Kidney capillary endothelial cell (primary cell): ENCODE measurements at places on chromosomes 7 and 10.

DNA sequence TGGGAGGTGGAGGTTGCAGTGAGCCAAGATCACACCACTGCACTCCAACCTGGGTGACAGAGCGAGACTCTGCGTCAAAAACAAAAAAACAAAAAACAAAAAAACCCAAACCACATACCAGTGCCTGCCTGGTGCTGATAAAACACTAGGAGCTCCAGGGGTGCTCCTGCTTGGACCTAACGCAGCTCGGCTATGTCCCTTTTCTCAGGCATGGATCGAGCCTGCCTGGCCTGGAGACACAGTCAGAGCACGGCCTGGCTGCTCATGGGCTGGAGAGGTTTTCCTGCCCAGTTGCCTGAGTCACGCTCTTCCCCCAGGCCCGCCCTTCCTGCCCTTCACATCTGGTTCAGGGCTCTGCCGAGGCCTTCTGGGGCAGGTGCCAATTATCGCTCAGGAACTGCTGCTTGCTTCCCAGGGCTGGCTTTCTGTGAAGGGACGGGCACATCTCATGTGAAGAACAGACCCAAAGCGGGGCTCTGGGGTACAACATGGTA, 12.6 kb upstream of the NPFFR1 start:
- DNase-seq, result peak; percentile 87

DNA sequence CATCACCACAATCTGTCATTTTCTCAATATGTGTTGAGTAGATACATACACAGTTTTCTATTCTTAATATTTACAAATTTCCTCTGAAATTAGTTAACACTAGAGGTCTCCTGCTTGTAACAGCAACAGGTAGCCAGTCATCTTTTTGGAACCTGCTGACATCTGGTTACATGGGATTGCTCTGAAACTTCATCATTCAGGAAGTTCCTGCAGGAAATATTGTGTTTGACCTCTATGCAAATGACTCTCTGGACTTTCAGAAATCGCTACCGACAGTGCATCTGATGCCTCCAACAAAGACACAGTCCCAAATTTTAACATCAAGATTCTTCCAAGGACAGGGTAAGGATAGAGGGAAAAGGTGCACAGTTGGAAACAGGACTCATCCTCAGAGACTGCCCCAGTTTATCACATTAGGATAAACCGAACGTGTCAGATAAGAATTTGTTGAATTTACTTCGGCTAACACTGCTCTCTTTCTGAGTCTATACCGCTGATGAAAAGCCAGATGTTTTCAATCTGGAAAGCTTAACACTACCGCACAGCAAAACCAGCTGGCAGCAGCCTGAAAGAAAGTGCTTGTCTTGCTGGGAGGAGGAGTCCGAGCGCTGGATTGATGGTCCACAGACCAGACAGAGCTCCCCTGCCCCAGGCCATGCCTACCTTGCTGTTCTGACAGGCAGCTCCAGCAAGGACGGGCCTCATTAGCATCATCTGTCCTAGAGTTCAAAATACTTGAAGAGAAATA, 633.4 kb downstream of the PARD3 start:
- DNase-seq, result peak; percentile 26

DNA sequence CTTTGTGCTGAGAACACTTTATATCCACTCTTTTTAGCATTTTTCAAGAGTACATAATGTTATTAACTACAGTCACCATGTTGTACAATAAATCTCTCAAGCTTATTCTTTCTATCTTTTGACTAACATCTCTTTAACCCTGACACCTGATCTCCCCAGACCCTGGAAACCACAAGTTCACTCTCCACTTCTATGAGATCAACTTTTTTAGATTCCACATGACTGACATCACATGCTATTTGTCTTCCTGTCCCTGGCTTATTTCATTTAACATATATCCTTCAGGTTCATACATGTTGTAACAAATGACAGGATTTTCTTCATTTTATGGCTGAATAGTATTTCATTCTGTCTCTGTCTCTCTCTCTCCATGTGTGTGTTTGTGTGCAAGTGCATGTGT, 15.5 kb downstream of the SLC13A1 start:
- DNase-seq, result no peak

GRCh38 chr7:107816011-107816566, 13.1 kb upstream of the SLC26A3 start:
- DNase-seq, result no peak

- no peak for DNase-seq
Measured at GRCh38 chr7:146455091-146455655, 338.6 kb downstream of the CNTNAP2 start.

GRCh38 chr10:7471720-7472367, 61.0 kb upstream of the SFMBT2 start:
- DNase-seq, result no peak

- DNase-seq, result no peak
Measured at GRCh38 chr10:125021686-125022344, 79.9 kb downstream of the ZRANB1 start.

DNA sequence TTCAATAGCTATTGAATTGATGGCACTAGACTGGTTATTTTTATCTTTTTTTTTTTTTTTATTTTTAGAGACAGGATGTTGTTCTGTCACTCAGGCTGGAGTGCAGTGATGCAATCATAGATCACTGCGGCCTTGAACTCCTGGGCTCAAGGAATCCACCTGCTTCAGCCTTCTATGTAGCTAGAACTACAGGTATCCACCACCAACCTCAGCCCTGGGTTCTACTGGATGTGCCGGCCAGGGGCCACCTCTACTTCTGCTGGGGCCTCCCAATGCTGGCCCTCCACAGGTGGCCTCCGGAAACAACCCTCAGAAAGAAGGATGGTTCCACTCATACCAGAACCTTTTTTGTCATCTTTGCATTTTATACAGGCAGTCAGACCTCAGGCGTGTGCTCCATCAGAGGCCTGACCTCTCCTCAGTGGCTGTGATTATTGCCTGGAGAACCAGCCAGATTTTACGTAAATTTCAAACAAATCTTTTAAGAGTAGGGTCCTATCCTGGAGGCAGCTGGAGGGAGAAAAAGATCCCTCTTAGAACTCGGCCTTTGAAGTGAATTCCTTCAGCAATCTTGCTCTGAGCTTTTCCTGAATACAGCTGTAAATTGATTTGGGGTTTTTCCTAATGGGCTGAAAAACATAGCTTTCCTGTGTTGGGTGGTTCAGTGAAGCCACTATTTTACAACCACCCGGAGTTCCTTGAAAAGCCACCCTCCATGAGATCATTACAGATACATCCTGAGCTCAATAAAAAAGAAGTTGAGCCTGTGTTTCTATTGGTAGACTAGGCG, 110.0 kb downstream of the SPAG6 start:
- no peak for DNase-seq

DNA sequence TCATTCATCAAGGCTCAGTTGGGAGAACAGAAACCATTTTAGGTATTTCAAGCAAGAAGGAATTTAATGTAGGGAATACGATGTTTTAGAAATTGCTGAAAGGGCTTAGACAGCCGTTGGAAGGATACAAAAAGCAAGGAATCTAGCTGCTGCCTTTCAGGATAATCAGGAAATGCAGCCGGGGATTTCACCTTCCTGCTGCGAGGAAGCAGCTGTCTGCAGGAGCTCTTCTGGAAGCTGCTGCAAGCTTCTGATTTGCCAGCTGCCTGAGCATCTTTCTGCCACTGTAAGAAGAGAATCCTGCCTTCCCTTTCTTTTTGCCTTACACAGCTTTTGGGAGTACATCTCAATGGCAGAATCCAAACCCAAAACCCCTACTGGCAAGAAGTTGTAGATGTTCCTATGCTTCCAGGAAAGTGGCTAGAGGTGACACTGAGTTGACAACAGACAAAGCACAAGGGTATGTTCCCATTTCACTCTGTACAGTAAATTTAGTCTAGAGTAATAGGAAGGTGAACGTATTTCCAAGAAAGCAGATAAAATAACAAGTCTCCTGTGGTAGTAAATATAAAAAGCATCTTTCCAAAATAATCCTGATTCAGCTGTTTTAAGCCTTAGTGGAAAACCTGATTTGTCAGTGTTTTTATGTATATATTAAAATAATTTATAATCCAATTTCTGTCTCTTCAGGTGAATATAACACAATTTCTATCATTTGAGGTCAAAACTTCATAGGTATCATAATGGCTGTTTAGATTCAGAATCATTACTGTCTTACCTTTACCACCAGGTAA, 148.4 kb upstream of the LRGUK start:
- peak; percentile 24 for DNase-seq

- no peak for DNase-seq
Measured at GRCh38 chr10:79182781-79183467, 114.2 kb downstream of the ZMIZ1 start.

DNA sequence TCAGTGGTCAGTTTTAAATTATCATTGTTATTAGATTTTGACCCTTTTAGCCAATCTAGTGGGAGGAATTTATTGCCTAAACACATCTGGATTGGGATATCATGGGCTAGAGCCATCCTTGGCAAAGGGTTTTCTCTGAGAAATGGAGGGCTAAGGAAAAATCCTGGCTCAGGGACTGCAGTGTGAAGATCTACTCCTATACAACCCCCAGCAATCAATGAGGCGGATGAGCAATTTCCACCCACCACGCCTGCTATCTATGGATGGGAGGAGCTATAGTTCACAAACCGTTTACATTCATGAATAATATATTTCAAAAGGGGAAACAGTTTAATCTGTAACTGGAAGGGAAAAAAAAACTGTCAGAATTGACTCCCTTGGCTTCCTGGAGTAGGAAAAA, 2.7 kb downstream of the CAV1 start:
- DNase-seq, result no peak

DNA sequence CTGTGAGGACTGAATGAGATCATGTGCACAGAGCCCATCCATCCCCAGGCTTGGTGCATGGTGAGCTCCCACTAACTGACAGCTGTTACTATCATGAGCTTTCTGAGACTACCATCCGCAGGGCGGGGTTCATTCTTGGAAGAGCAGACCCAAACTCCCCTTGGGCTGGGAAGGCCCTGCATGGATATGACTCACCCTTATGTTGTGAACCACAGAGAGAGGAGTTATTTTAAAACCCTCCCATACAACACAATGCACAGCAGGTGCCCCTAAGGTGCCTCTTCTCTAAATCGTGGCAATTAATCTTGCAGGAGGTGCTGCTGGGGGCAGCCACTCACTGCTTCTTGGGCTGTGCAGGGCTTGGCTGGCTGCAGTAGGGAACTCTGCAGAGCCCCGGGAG, 219.1 kb downstream of the GFRA1 start:
- no peak for DNase-seq

DNA sequence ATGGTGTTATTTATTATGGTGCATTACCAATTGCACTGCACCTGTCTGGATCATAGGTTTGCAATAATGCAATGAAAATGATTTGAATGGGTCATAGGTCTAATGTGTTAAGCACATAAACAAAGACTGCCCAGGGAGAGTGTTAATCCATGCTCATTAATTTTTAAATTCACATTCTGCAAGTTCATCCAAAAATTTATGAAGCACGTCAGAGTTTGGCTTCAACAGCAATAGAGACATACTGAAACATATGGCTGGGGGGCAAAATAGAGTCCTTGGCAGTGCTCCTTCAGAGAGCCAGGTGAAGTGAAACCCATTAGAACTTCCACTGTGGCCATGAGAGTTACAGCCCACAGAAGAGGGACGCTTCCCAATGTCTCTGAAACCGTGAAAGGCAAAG, 441.1 kb downstream of the POM121L12 start:
- no peak for DNase-seq

- peak; percentile 86 for DNase-seq
Measured at GRCh38 chr10:70331486-70332268, 47.9 kb upstream of the NPFFR1 start.

GRCh38 chr7:49927631-49928030, 154.2 kb downstream of the VWC2 start:
- no peak for DNase-seq

DNA sequence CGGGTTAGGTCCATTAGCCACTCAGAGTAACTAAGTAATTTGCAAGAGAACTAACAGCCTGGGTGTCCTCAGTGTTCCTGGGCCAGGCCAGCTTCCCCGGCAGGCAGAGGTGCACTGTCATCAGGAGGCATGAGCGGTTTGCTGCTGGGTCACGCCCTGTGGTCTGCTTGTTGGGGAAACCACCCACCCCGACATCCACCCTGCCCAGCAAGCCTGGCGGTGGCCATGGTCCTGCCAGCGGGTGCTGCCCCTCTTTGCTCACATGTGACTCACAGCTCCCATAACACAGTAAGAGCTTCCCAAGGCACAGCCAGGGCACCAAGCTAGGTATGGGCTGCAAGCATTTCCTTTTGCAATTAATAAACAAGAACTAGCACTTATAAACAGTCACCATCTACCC, 75.9 kb downstream of the RGS10 start:
- DNase-seq, result no peak

- no peak for DNase-seq
Measured at GRCh38 chr10:116109481-116109880, 163.5 kb downstream of the GFRA1 start.

DNA sequence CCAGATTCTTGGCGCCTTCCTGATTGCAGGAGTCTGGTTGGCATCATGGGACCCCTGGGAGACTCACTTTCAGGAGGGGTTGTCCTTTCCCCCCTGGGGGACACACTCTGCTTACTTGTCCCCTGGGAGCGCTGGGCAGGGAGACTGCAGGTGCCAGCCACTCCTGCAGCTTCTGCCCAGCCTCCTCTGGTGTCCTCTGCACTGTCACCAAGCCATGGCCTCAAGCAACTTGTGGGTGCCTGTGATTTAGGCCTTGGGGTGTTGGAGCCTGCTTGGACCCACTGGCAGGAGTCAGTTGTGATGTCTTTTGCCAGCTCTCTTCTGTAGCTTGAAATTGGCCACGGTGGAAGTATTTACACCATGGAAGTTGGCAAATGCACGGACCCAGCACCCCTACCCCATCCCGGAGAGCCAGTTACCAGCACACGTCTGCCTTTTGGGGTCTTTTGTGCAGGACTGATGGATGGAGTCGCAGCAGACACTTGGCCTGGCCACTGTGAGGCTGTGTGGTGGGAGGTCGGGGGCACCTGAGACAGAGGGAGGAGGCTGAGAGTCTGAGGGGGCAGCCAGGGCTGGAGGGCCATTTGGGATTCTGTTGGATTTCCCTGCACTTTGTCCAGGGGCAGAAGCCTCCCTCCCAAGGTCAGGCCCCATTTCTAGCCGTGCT, 104.7 kb downstream of the LHPP start:
- no peak for DNase-seq

GRCh38 chr10:70491614-70492013, 13.0 kb downstream of the PALD1 start:
- no peak for DNase-seq
